ENCODE measurements at places on chromosomes 5 and 9.

DNA sequence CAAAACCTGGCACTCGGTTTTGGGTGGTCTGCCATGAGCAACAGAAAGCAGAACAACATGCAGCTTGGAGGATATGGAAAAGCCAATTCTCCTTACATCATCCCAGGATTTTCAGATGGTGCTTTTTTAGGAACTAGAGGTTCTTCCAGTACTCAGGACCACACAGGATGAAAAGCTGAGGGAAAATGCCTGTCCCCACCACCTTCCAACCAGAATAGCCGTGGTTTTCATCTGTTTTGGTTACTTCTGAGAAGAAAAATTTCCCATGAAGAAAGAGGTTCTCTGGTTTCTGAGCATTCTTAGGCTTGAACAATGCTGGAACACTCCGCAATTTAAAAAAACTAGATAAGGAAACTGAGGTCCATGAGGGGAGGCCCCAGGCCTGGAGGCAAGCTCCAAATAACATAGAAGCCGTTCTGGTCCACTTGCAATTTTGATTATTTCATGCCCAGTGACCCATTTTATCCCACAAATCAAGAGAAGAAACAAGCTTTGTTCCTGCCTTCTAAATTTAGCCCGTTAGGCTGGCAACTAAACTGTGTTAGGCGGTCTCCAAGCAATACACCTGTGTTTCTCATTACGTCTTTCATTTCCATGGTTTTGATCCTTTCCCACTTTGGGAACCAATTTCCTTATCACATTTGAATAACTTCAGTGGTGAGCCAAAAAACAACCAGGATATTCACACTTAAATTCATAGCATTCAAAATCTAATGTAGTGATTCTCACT is 79.2 kb upstream of the SPIN1 start:
- no peak overlapping the region for H3K27ac ChIP-seq
- peaks cover 3% of the 10 kb centered on the region for H3K4me1 ChIP-seq
- H3K36me3 ChIP-seq = no peaks in the 10 kb centered on the region
- no peaks in the 10 kb centered on the region for H3K27me3 ChIP-seq

DNA sequence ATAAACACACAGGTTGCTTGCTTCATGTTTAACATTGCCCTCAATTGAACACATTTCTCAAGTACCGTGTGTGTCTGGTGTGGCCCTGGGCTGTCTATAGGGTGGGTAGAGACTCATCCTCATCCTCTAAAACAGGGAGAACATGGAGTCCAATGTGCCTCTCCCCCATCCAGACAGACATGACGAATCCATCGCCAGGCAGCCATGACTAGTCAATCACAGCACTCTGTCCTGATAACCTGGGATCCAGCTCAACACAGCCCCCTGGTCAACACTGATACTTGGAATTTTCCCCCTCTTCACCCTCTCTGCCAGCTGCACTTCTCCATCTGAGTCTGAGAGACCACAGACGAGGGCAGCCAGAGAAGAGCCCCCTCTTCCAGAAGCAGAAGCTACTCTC is 10.7 kb upstream of the NTNG2 start:
- H3K4me1 ChIP-seq = 0 out of 2 replicates have a peak, but pooled peaks cover 5% of the 10 kb centered on the region
- no peak overlapping the region for H3K4me3 ChIP-seq
- H3K27me3 ChIP-seq = no peaks in the 10 kb centered on the region
- H3K27ac ChIP-seq = no peak overlapping the region
- H3K36me3 ChIP-seq = no peaks in the 10 kb centered on the region
- DNase-seq = no peak

DNA sequence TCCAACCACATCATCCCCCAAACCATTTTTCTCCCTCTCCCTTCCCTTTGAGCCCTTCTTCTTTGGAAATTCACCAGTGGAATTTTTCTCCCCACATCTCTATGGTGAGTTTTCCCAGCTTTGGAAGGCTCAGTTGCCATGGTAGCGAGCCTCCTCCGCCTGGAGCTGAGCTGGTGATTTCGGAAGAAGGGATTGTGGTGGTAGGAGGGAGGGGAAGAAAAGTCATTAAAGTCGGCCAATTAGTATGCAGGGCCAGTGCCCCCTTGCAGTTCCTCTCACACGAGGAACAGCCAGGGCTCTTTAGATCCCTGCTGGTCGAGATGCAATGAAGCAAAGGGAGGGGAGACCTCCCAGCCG is 322.0 kb downstream of the NTRK2 start:
- no peaks in the 10 kb centered on the region for H3K27me3 ChIP-seq
- H3K36me3 ChIP-seq = no peaks in the 10 kb centered on the region
- no peaks in the 10 kb centered on the region for H3K4me1 ChIP-seq
- DNase-seq = no peak
- H3K27ac ChIP-seq = no peak overlapping the region

DNA sequence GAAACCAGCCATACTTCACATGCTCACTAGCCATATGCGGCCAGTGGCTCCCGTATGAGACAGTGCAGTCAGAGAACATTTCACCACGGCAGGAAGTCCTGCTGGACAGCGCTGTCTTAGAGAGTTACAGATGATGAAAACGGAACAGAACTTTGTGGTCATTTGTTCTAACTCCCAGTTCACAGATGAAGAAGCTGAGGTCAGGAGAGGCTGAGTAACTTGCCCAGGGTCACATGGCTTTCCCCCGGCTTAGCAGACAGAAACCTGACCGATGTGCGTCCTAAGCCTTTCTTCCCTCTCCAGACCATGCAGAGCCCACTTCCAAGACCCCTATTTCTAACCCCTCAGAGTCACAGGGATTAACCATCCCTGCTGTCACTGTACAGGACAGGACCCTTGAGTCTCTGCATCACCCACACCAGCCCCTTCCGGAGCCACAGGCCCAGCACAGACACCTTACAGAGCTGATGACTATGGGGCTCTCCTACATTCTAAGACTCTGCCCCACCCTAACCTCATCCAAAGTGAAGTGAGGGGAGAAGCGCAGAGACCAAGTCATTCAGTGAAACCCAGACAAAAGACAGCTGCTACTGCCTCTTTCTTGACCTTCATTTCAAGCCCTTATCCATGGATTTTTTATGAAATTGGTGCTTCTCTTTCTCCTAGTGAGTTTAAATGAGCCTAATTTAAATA is 86.9 kb downstream of the PTPN3 start:
- no peaks in the 10 kb centered on the region for H3K36me3 ChIP-seq
- H3K4me3 ChIP-seq = no peak overlapping the region
- no peaks in the 10 kb centered on the region for H3K27me3 ChIP-seq
- DNase-seq = no peak
- no peak overlapping the region for H3K27ac ChIP-seq

DNA sequence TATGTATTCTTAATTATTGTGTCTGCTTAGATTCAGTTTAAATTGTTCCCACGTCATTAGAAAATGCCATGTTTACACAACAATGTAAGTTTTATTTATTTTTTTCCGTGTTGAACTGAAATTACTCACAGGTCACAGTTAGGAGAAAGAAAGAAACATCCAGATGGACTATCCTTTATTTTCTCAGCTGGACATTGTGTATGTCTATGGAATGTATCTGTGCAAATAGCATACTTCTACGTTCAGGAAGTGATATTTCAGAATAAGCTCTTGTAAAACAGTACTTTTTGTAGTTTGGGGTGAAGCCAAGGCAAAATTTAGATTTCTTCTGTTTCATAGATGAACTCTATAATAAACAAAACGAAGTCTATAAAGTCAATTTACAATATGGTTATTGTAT is 249.0 kb upstream of the ZNF608 start:
- H3K36me3 ChIP-seq = no peaks in the 10 kb centered on the region
- no peak overlapping the region for H3K4me3 ChIP-seq
- H3K4me1 ChIP-seq = no peaks in the 10 kb centered on the region
- no peaks in the 10 kb centered on the region for H3K27me3 ChIP-seq
- DNase-seq = no peak

- no peaks in the 10 kb centered on the region for H3K27me3 ChIP-seq
- no peaks in the 10 kb centered on the region for H3K36me3 ChIP-seq
- H3K27ac ChIP-seq = no peak overlapping the region
- H3K4me1 ChIP-seq = no peaks in the 10 kb centered on the region
Measured at GRCh38 chr5:32975656-32976375, 264.7 kb downstream of the NPR3 start.

DNA sequence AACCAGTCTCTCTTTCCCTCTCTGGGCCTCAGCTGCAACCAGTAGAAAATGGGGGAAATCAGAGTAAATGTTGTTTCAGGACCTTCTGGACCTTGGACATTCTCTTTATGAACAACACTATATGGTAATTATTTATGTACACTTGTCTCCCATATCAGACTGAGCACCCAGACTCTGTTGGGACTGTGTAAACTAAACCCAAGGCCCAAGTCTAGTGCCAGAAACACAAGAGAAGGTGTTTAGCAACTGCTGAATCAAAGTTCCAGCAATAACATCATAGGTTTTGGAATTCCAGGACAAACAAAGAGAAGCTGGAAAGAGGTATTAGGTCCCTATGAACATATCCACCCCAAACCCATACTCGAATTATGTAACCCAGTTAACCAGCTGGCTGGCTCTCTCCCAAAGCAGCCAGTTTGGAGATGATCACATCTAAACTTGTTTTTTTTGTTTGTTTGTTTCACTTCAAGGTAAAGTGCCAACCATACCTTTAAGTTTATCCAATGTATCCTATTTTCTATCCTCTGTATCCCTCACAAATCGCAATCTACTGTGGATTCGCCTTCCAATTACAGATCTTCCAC is 1.9 kb upstream of the RNF38 start:
- DNase-seq = no peak
- H3K4me1 ChIP-seq = no peaks in the 10 kb centered on the region
- H3K4me3 ChIP-seq = no peak overlapping the region
